ENCODE measurements at places on chromosomes 12 and 14.
A peak's percentile ranks its signal among the peaks of the same experiment; 100 is the strongest.

- DNase-seq, result no peak
These were observed 51.0 kb downstream of the WDHD1 start for GRCh38 chr14:54975856-54976255.

DNA sequence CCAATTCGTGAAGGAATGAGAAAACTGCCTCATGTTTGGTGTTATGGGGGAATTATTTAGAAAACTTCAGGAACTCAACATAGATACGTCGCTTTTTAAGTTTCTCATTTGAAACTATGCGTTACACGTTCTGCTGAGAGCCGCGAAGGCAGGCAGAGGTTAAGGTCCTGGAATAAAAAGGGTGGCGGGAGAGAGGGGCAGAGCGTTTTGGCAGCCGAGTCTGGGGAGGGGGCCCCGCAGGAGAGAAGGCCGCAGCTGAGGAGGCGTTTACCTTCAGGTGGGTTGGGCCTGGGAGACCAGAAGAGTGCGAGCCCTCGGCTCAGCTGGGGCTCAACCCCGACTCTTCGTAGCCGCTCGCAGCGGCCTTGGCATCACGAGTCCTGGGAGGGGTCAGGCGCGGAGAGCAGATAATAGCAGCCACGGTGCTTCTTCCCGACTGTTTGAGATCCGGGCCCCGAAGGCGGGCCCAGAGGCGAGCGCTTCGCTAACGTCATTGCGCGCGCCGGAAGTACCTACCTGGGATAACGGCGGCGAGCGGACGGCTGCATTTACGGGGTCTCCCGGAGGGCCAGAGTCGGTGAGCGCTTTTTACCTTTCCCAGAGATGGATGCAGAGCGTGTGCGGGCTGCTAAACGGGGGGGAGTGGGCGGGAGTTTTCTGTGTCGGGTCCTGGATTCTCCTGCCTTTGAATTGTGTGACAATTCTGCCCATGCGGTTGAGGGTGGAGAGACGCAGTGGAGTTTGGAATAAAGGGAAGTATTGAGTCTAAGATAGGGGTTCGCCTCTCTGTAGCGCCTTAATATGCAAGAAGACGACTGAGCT is at the start of the genes PPHLN1 and ZCRB1:
Gene PPHLN1, plus strand, starts transcription at position 515 of the 822 bp plus-strand sequence. CDS start 9,736 bp downstream, outside the sequence.
Gene ZCRB1, minus strand, starts transcription at position 442 of the 822 bp plus-strand sequence. CDS start 1,992 bp downstream, outside the sequence.
- DNase-seq, result peak; percentile 59

GRCh38 chr12:88472248-88472647 is 108.0 kb downstream of the KITLG start:
- DNase-seq, result no peak

- DNase-seq, result no peak
These were observed 15.8 kb downstream of the HIF1A start for GRCh38 chr14:61710853-61711817.

GRCh38 chr12:9756170-9756569 is 4.5 kb downstream of the CD69 start:
- DNase-seq, result no peak

DNA sequence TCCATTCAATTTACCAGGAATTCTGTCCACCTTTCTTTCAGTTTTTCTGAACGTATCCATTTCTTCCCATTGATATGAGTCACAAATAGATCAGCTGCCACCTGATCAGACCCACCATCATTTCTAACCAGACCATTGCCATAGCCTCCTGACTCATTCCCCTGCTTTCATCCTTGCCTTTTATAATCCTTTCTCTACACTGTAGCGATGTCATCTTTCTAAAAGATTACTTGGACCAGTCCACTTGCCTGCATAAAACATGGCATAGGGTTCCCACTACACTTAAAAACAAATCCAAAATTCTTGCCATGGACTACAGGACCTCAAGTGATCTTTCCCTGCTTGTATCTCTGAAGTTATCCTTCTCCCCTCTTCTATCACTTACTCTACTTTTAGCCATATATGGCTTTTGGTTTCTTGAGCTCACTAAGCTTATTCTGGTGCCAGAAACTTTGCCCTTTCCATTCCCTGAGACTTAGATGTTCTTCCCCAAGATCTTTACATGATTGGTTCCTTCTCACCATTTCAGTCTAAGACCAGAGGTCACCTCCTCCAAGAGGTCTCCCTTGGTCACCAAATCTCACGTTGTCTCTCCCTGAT is 149.5 kb upstream of the KRR1 start:
- DNase-seq, result no peak

DNA sequence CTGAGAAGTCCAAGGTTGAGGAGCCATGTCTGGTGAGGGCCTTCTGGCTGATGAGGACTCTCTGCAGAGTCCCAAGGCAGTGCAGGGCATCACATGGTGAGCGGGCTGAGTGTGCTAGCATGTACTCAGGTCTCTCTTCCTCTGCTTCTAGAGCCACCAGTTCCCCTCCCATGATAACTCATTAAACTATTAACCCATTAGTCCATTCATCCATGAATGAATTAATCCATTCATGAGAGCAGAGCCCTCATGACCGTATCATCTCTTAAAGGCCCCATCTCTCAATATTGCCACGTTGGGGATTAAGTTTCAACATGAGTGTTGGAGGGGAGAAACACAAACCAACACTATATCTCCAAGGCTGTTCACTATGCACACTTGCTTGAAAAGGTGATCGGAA is 83.7 kb downstream of the TMEM30B start:
- no peak for DNase-seq

- DNase-seq, result no peak
These were observed 252.8 kb downstream of the AEBP2 start for GRCh38 chr12:19692091-19692490.

DNA sequence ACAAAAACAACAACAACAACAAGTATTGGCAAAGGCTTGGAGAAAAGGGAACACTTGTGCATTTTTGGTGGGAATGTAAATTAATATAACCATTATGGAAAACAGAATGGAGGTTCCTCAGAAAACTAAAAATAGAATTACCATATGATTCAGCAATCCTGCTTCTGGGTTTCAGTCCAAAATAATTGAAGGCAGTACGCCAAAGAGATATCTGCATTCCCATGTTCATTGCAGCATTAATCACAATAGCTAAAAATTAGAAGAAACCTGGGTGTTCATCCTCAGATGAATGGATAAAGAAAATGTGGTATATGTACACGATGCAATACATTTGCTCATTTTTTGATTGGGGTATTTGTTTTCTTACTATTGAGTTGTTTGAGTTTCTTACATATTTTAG is 813.0 kb downstream of the NRXN3 start:
- no peak for DNase-seq

DNA sequence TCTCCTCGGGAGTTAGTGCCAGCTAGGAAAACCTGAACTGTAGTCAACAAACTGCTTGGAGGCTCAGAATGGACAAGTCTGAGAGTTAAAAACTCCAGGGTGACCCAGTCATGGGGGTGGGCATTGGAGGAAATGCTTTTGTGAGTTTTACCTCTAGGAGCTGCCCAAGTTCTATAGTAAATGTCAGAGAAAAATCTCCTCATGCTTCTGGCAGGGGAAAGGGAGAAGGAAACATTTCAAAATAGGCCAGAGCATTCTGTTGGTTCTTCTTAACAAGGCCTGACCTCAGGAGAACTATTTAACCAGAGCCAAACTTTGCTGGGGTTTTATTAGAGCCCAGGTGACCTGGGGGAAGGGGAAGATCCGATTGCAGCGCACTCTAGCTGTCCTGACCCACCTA is 12.3 kb downstream of the NINJ2 start:
- DNase-seq, result peak; percentile 16

DNA sequence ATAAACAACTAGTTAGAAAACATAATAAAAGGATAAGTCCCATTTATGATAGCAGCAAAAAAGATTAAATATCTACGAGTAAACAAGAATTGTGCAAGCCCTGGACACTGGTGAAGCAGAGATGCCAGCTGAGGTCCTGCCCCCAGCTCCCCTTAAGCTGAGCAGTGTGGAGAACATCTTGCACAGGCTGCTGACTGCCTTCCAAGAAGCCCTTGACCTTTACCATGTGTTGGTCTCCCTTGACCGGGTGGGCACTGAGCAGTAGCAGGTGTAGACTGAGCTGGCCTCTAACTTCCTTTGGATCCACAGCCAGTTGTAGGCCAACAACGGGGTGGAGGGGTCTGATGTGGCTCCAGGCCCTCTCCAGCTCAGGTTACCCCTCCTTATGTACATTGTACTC is 47.7 kb upstream of the PAPLN start:
- DNase-seq, result no peak

GRCh38 chr12:75909714-75910656 is 121.6 kb downstream of the PHLDA1 start:
- no peak for DNase-seq

Data from stimulated activated naive CD4-positive, alpha-beta T cell (primary cell).